Muscle of leg (tissue), 16 donors: ENCODE measurements at places on chromosomes 11 and 22. TPM values are rescaled to one million over a fixed set of nuclear protein-coding genes. Genes with fewer than 3 reads are reported as not detected.
A peak's percentile ranks its signal among the peaks of the same experiment; 100 is the strongest.

DNA sequence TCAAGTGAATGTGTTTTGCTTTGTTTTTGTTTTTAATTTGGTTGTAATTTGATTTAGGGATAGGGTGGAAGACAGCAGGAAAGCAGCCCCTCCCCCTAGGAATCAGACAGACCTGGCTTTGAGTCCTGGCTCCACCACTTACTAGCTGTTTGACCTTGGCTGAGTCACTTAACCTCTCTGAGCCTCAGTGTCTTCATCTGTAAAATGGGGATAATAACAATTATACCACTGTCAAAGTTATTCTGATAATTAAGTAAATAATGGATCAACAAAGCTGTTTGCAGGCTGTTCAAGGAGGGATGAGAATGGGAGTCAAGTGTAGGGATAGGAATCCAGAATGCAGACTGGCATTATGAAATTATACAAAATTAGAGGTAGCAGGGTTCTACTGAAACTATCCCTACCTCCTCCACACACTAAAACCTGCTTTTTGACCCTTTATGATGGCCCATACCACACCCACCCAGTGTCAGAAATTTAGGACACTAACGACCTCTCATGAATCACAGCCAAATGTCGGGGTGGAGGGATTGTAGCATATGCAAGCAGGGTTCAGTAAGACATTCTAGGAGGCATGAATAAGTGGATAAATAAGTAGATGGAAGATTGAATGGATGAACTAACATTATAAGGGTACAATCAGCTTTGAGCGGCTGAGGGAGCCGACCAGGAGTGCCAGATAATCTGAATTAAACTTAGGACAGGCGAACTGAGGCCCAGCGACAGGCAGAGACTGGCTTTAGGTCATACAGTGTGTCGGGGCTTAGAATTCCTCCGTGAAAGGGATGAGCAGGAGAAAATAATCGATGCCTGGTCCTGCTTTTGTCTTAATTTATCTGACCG lies 974 bp downstream of the ANAPC15 start:
- peaks cover 24% of the 10 kb centered on the region for H3K36me3 ChIP-seq
- H3K4me3 ChIP-seq, result peak overlapping the region; percentile 91
- peak; percentile 48 for DNase-seq
- H3K27ac ChIP-seq, result peak overlapping the region; percentile 100

GRCh38 chr22:43216738-43217137 lies 29.8 kb upstream of the TTLL12 start:
- no peak overlapping the region for H3K4me3 ChIP-seq
- H3K27ac ChIP-seq, result no peak overlapping the region
- no peaks in the 10 kb centered on the region for H3K36me3 ChIP-seq

GRCh38 chr22:39024519-39025308 lies 3.8 kb downstream of the APOBEC3D start:
- H3K4me3 ChIP-seq, result no peak overlapping the region
- no peaks in the 10 kb centered on the region for H3K36me3 ChIP-seq
- no peak for DNase-seq
- H3K27me3 ChIP-seq, result no peaks in the 10 kb centered on the region

DNA sequence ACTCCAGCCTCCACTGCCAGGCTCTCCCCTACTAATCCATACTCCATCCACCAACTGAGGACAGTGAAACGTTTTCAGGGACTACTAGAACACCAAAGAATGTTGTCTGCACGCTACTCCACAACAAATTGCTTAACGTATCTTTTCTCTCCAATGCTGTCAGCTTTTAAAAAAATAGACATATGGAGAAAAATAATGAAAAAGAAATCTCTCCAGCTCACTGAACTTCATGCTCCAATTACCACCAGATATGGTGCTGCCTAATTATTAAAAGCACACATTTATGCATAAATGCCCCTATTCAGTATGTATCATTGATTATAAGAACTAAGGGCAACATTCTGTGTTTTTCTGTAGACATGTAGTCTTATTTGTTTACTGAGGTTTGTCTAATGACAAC lies 672.2 kb upstream of the ANO3 start:
- no peak overlapping the region for H3K27ac ChIP-seq
- no peak overlapping the region for H3K4me3 ChIP-seq
- no peaks in the 10 kb centered on the region for H3K27me3 ChIP-seq
- DNase-seq, result no peak
- no peaks in the 10 kb centered on the region for H3K4me1 ChIP-seq
- no peaks in the 10 kb centered on the region for H3K36me3 ChIP-seq

DNA sequence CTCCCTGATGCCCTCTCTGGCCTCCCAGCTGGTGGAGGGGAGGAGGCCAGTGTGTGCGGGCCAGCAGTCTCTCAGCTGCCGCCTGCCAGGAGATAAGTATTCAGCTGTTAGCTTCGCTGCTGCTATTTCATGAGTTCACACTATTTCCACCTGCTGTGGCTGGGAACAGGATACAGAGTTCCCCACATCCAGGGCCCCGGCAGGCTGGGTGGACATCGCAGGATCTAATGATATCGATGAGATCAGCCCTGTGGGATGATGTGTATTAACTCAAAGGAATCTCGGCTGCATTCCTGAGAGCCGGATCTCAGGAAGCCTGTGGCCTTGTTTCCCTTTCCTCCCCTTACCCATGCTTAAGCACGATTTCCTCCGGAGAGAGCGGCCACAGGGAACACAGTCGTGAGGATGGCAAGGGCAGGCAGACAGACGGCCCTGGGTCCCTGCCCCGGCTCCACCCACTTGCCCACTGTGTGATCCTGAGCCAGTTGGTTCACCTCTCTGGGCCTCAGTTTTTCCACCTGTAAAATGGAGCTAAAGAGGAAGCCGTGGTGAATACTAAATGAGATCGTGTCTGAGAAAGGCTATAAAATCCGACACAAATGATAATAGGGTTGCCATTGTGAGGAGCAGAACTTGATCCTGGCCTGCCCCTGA lies 6.5 kb upstream of the PVALB start:
- peaks cover 26% of the 10 kb centered on the region for H3K27me3 ChIP-seq
- peak; percentile 88 for DNase-seq
- H3K36me3 ChIP-seq, result no peaks in the 10 kb centered on the region
- H3K27ac ChIP-seq, result peak overlapping the region; percentile 68

Gene IRAG1
- 4.1 TPM for total RNA-seq
